ENCODE measurements at places on chromosomes 7 and 10.

GRCh38 chr10:45197816-45198485 is 117.5 kb downstream of the OR13A1 start:
- DNase-seq = no peak

GRCh38 chr7:149838992-149839408 is 825 bp downstream of the ZNF862 start:
- no peak for DNase-seq

- no peak for DNase-seq
These were observed 7.8 kb upstream of the TBX20 start for GRCh38 chr7:35261476-35262285.

DNA sequence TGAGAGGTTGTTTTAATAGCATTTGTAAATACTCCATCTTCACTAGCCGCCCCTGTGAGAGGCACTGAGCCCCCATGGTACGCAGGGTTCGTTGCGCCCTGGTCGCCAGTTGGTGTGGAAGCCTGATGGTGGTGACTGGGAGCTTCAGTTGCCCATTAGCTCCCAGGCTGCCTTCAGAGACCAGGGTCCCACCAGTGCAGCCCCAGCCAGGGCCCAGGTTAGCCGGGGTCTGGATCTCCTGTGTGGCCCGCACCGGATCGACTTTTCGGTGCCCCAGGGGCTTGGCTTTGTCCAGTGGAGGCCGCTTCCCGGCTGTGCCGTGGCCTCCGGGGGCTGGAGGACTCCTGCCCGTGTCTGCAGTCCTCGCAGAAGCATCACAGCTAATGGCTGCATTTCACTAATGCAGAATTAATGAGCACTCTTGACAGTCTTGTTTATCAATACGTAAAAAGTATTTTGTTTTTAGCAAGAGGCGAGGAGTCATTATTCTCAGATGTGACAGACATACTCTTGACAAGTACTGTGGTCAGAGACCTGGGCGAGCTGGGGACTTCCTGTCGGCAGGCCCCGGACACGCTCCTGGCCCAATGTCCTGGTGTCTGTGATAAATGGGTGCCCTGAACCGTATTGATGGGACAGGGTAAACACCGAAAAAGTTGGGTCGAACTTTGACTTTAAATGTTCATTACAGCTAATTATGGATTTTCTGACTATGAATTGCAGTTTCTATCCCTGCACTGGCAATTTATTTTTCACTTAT is 99.8 kb downstream of the NKX6-2 start:
- no peak for DNase-seq

DNA sequence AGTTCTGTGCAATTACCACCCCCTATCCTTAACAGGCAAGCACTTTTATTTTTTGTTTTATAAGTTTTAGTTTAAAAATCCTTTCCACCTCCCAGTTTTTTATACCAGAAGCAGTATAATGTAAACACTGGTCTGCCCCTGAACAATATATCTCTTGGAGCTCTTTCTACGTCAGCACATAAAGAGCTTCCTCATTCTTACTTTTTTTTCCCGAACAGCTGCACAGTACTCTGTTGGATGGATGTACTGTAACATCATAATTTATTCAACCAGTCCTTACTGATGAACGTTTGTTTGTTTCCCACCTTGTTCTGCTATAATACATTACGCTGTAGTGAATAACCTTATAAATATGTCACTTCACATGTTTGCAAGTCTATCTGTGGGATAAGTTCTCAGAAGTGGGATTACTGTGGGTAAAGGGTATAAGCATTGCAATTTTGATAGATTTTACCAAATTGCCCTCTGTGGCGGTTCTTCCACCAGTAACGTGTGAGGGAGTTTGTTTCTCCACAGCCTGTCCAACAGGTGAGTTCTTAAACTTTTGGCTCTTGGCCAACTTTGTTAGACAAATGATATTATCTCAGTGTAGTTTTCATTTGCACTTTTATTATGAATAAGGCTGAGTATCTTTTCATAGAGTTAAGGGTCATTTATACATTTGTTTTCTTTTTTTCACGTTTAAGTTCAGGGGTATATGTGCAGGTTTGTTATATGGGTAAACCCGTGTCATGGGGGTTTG is 32.8 kb downstream of the ADRA2A start:
- DNase-seq = no peak

GRCh38 chr10:11702264-11702663 is 39.9 kb upstream of the ECHDC3 start:
- no peak for DNase-seq

DNA sequence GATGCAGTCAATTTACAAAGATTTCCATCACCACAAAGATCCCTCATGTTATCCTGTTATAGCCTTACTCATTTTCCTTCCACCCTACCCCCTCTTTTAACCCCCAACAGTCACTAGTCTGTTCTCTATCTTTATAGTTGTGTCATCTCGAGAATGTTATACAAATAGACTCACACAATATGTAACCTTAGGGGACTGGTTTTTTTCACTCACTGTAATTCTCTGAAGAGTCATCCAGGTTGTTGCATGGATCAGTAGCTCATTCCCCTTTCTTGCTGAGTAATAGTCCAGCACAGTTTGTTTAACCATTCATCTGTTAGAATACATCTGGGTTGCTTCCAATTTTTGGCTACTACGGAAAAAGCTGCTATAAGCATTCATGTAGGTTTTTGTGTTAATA is 121.1 kb upstream of the PDE1C start:
- DNase-seq = no peak

GRCh38 chr7:107879400-107880035 is 11.5 kb upstream of the DLD start:
- DNase-seq = peak; percentile 12

- DNase-seq = no peak
These were observed 252.3 kb downstream of the PRPF18 start for GRCh38 chr10:13839030-13839429.

DNA sequence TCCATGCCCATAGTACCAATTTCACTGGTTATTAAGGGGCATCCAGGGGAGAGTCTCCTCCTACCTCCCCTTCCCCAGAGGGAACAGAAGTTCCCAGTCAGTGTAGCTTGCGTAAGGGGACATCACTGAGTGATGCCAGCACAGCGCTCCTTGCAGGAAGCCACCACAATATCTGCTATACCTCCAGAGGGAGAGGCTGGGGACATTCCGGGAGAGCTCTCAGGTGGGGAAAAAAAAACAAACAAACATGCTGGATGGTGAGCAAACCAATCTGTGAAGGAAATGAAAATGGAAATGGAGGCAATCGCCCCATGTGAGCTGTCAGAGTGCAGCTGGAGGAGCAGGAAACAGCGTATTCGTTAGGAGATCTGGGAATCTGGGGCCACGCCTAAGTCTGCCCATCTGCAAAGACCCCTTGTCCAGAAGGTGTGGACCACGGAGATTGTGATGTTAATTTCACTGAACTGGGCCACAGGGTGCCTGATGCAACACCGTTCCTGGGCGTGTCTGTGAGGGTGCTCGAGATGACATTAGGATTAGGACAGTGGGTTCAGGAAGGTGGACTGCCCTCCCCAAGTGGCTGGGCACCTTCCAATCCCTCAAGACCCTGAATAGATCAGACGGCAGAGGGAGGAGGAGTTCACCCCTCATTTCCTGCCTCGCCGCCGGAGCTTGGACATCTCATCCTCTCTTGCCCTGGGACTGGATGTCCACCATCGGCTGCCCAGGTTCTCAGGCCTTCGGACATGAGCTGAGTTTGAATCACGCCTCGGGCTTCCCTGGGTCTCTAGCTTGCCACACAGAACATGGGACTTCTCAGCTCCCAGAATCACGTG is 30.5 kb downstream of the GNA12 start:
- DNase-seq = no peak

GRCh38 chr10:128489324-128490247 is 363.4 kb upstream of the MKI67 start:
- DNase-seq = no peak

- no peak for DNase-seq
These were observed 14.0 kb downstream of the ADAM8 start for GRCh38 chr10:133262696-133263095.

DNA sequence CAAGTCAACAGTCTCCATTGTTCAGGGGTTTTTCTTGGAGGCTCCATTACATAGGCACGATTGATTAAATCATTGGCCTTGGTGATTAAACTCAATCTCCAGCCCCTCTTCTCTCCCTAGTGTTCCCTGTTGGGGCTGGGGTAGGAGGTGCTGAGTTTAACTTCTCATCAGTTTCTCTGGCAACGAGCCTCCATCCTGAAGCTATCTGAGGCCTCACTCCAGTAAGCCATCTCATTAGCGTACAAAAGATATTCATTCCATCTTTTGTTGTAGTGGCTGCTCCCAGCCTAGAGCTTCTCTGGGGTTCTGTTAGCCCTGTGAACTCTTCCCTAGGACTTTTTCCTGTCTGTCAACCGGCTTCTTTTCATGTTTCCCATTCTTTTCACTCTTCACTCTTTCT is 11.6 kb downstream of the TYW1 start:
- DNase-seq = no peak

DNA sequence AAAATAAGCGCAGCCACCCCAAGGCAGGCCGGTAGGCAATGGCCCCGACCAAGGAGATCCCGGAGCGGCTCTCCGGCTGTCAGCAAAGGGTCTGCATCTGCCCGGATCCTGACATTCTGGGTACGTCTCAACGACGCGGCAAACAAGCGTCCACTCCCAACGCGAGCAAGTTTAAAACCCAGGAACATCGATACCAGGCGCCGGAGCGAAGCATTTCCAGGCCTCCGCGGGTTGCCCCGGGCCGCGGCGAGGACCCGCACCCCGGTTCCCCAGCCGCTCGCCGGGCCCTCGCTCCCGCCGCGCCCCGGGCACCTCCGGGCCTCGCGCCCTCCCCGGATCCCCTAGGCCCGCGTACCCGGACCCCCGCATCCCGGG is 453 bp downstream of the URGCP start:
- no peak for DNase-seq

GRCh38 chr10:132904814-132905649 is 37.3 kb downstream of the CFAP46 start:
- DNase-seq = no peak

GRCh38 chr7:74084722-74085578 is 1.3 kb downstream of the LIMK1 start:
- DNase-seq = no peak

- peak; percentile 78 for DNase-seq
These were observed 48.7 kb upstream of the FXYD4 start for GRCh38 chr10:43322769-43323168.

DNA sequence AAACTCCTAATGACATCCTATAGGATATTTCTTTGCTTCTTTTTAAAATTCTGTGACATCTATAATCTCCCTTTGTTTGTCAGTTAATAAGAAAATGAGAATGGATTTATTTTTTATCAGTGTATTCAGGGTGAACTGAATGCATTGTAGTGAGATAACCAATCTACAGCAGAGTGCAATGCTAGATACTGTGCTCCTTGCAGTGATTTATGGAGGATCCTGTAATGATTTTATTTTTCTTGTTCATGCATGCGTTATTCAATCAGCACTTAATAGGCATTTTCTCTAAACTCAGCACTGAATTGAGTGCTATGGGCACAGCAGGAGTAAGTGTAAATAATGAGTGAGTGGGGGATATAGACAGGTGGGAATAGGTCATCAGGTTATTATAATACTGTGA is 253.9 kb downstream of the CDK14 start:
- DNase-seq = no peak

DNA sequence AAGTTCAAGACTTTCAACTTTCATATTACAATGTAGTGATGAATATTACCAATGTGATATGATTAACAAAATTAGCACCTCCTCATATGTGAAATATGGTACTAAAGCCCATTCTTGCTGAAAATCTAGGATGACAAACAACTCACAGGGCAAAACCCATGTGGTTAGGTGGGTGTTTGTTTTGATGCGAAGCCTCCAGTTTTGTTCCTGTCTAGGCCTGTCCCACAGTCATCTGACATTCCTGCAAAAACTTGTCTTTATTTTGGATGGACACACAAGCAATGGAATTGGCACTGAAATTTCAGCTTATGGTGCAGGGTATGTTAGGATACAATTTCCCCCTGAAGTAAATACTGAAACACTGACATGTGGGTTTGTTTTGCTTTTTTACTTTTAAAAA is 95.3 kb downstream of the PARD3 start:
- DNase-seq = no peak

- DNase-seq = no peak
These were observed 69.2 kb upstream of the UNC5B start for GRCh38 chr10:71143170-71143569.

All from stimulated activated CD4-positive, alpha-beta T cell treated with anti-CD3 and anti-CD28 coated beads, Interleukin-4, amount 100 ng/mL, for 4 hours (primary cell).